ENCODE measurements at places on chromosomes 5 and 9. TPM values are rescaled to one million over a fixed set of nuclear protein-coding genes. Genes with fewer than 3 reads are reported as not detected.

Gene HSPA4
- 173 TPM for total RNA-seq

Gene RIC1
- total RNA-seq = 25.9 TPM

Gene KCNV2
- not detected for total RNA-seq

Gene FPGS
- 57.6 TPM for total RNA-seq

Gene LRSAM1
- 33.8 TPM for total RNA-seq

Gene PPP2R2B
- total RNA-seq = 0.70 TPM

Gene BSPRY
- 20.2 TPM for total RNA-seq

Gene HMCN2
- total RNA-seq = 0.17 TPM

Gene SPINK7
- total RNA-seq = not detected

Gene SPATA31C2
- total RNA-seq = not detected

Gene TAF9
- total RNA-seq = 78.4 TPM

Gene GRAMD2B
- 12.7 TPM for total RNA-seq
